Head of caudate nucleus (tissue), 42 donors: ENCODE measurements at places on chromosomes 2 and 18.

GRCh38 chr2:109422758-109423500 lies 190.8 kb downstream of the SEPTIN10 start:
- DNase-seq: no peak

DNA sequence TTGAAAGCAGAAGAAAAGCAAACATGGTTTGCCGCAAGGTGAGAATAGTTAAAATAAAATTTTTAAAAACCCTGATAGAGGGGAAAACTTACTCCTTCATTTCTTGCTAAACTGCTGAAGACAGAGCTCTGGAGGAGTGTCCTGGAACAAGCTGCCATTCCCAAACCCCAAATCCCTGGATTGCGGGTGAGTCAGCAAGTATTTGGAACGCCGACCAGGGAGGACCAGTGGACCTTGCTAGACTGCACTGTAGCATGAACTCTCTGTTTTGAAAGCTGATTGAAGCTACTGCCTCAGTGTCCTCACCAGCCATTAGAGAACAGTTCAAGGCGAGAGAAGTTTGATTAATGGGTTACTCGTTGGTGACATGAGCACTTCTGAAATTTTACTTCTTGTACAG lies 99.4 kb upstream of the RASGRP3 start:
- DNase-seq: no peak

DNA sequence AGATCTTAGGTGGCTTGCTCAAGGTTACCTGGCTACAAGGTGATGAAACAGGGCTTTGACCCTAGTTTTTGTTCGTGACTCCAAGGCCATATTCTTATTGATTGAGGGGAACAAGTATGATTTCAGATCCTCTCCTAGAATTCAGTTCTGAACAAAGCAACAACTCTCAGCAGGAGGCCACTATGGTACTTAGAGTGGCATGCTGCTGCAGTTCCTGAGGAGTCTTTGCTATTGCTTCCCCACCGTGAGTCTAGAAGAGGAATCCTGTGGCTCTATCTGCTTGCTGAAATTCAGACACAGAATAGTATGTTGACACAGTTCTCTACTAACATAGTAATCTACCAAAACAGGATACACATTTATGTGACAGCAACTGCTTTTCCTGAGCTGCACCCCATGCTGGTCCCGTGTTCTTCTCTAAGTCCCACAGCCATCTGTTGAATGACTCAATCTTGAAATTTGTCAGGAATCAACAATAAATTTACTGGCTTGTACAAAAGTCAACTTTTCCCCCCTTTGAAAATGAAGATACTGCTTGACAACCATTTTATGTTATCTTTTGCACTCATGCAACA lies 4.1 kb downstream of the TGFBRAP1 start:
- DNase-seq: no peak

DNA sequence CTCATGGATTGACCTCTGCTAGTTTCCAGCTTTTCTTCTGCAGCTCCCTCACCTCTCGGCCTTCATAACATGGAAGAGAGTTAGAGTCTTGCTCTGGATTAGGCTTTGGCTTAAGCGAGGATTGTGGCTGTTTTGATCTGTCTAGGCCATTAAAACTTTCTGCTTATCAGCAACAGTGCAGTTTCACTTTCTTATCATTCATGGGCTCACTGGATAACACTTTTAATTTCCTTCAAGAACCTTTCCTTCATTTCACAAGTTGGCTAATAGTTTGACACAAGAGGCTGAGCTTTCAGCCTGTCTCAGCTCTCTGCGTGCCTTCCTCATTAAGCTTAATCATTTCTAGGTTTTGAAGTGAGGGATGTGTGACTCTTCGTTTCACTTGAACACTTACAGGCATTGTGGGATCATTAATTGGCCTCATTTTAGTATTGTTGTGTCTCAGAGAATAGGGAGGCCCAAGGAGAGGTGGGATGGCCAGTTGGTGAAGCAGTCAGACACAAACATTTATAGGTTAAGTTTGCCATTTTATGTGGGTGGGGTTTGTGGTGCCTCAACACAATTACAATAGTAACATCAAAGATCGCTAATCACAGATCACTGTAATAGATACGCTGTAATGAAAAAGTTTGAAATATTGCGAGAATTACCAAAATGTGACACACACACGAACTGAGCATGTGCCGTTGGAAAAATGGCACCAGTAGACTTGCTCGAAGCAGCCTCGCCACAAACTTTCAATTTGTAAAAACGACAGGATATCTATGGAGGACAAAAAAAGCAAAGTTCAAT lies 129.3 kb downstream of the ZNF236 start:
- no peak for DNase-seq
